Nasal cavity respiratory epithelium epithelial cell of viscerocranial mucosa (primary cell): ENCODE measurements at places on chromosomes 11 and 22. TPM values are rescaled to one million over a fixed set of nuclear protein-coding genes. Genes with fewer than 3 reads are reported as not detected.

The TMPRSS4 gene
- total RNA-seq, result 14.4 and 229 TPM in 2 replicates

The PIWIL4 gene
- 0.34 and 1.00 TPM in 2 replicates for total RNA-seq

The FAM118B gene
- total RNA-seq, result 17.4 and 23.8 TPM in 2 replicates

The DLG2 gene
- total RNA-seq, result 0.68 and 0.71 TPM in 2 replicates

The PDE3B gene
- under 0.01 and 0.14 TPM in 2 replicates for total RNA-seq

The MRGPRE gene
- total RNA-seq, result not detected in 2 replicates

The TBX1 gene
- total RNA-seq, result 7.9 and 9.8 TPM in 2 replicates

The ANKRD49 gene
- total RNA-seq, result 20.5 and 22.9 TPM in 2 replicates

The CADM1 gene
- total RNA-seq, result 5.1 and 18.6 TPM in 2 replicates
